ENCODE measurements at places on chromosomes 11 and 22. TPM values are rescaled to one million over a fixed set of nuclear protein-coding genes. Genes with fewer than 3 reads are reported as not detected.

GRCh38 chr11:130429120-130429681, 792 bp upstream of the ADAMTS8 start:
- peaks cover 44% of the 10 kb centered on the region for H3K27me3 ChIP-seq
- peak overlapping the region; percentile 66 for H3K4me3 ChIP-seq
- H3K36me3 ChIP-seq, result no peaks in the 10 kb centered on the region
- H3K4me1 ChIP-seq, result peaks cover 18% of the 10 kb centered on the region
- H3K27ac ChIP-seq, result no peak overlapping the region

DNA sequence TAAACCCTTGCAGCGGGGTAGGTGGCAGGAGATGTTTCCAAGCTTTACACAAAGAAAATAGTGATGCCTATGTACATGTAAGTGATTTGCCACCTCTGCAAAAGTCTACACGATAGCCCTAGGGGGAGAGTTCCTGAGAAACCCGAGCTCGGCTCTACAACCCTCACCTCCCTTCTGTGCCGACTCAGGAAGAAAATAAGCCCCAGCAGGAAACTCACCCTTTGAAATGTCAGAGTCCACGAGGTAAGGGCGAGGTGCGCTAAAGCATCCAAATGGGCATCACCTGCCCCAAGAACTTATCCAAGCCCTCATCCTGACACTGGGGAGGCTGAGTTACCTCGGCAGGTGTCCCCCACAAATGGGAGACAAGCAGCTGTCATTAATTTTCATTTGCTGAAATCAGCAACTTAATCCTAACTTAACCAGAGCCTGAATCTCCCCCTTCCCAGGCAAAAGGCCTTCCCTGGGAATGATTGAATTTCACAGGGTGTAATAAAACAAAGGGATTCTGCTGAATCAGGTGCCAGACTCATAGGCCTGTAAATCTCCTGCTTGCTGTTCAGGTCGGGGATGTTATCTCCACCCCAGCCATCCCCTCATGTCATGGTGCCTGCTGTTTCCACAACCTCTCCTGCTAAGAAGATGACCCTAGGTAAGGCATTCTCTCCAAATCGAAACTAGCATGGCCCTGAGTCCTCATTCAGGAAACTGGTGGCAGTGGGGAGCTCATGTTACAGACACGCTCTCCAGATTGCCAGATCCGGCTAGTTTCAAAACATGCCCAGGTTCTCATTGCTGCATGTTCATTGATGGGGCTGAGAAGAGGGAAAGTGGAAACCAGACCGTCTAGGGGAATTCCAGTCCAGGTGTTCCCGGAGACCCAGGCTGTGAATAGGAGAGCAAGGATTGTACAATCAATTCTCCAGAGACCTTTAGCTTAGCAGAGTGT, 105.3 kb upstream of the KIRREL3 start:
- H3K4me3 ChIP-seq, result no peak overlapping the region
- DNase-seq, result peak; percentile 28
- no peak overlapping the region for H3K27ac ChIP-seq
- H3K27me3 ChIP-seq, result no peaks in the 10 kb centered on the region
- H3K4me1 ChIP-seq, result peaks cover 30% of the 10 kb centered on the region
- H3K36me3 ChIP-seq, result no peaks in the 10 kb centered on the region

GRCh38 chr11:128343135-128343514, 244.2 kb downstream of the ETS1 start:
- H3K27me3 ChIP-seq, result no peaks in the 10 kb centered on the region
- peaks cover 12% of the 10 kb centered on the region for H3K4me1 ChIP-seq
- H3K4me3 ChIP-seq, result no peak overlapping the region
- no peaks in the 10 kb centered on the region for H3K36me3 ChIP-seq
- no peak overlapping the region for H3K27ac ChIP-seq

DNA sequence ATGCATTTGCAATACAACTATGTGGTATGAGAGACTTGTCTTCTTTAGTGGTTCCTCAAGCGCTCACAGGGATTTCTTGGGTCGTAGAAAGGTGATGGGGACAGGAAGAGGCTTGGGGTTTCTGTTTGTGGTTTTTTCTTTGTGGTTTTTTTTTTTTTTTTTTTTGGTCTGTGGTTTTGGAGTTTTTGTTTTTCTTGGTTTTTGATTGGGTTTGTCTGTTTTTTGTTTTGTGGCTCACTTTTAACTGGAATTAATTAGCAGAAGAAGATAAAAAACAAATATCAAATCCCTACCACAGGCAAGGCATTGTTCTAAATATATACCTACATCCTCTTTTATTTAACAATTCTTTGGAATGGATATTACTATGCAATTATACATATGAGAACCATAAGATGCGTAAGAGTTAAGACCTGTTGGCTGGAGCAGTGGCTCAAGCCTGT, 5.5 kb downstream of the TTC28 start:
- H3K4me1 ChIP-seq, result peaks cover 3% of the 10 kb centered on the region
- DNase-seq, result no peak
- no peak overlapping the region for H3K4me3 ChIP-seq

Gene PATE4
- total RNA-seq, result not detected
